ENCODE measurements at places on chromosomes 3 and 15. TPM values are rescaled to one million over a fixed set of nuclear protein-coding genes. Genes with fewer than 3 reads are reported as not detected.

- no peak for DNase-seq
Observed at GRCh38 chr15:39096608-39097205, 484.2 kb upstream of the THBS1 start.

DNA sequence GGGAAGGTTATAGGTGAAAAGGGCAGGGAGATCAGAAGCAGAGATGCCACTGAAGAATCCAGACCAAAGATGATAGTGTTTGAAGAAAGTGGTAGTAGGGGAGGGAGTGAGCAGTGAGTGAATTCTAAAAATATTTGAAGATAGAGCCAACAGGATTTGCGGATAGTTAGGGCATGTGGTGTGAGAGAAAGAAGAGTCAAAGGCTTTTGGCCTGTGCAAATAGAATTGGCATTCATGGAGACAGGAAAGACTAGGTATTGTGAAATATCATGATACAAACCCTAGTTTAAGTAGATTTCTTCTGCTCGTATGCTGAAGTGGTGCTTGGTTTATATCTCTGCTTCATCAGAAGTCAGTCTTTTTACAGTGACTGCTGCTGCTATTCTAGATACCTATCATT is 224.2 kb upstream of the CFAP20DC start:
- DNase-seq, result no peak

DNA sequence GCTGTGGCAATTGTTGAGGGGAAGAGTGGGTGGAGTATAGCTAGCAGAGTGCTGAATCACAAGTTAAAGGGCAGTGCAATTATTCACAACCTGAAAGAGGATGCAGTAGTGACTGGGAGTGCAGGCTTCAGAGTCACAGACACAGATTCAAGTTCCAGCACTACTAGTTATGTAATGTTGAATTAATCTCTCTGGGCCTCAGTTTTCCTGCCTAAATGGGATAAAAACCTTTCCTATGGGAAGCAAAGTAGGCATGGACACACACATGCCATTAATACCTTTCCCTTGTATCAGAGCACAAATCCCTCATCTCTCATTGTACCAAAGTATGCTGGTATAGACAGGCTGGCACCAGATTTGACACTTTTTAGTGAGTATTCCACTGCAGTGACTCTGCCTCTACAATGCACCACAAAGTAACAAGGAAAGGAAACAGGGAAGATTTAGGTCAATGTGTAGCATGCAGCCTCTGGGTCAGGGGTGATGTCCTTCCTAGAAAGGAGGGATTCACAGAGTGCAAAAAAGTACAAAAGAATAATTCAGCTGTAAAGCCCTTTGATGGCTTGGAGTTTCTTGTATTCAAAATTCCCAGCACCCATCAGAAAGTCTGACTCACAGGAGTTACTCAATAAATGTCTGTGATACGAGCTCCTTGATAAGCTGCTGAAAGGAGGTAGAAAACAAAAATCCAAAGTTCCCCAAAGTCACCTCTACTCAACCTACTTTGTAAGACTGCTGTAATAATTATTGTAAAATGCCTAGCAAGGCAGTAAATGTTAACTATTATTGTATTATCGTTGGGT is 507.5 kb upstream of the TGFBR2 start:
- no peak for DNase-seq

SLC27A2 gene
- polyA plus RNA-seq, result 4.6 TPM

GRCh38 chr15:68801572-68802148 is 19.0 kb downstream of the ANP32A start:
- peak; percentile 42 for DNase-seq

STAC gene
- not detected for polyA plus RNA-seq

ITPR1 gene
- 1.4 TPM for polyA plus RNA-seq

ARID3B gene
- polyA plus RNA-seq, result 9.3 TPM

DNA sequence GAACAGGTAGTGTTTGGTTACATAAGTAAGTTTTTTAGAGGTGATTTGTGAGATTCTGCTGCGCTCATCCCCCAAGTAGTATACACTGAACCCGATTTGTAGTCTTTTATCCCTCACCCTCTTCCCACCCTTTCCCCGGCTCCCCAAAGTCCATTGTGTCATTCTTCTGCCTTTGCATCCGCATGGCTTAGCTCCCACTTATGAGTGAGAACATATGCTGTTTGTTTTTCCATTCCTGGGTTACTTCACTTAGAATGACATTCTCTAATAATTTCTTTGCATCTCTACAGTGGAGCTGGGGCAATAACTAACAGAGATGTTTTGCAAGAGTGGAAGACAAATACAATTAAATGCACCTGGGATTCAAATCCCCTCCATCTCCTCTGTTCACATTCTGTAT is 93.2 kb downstream of the TP63 start:
- DNase-seq, result no peak

DNA sequence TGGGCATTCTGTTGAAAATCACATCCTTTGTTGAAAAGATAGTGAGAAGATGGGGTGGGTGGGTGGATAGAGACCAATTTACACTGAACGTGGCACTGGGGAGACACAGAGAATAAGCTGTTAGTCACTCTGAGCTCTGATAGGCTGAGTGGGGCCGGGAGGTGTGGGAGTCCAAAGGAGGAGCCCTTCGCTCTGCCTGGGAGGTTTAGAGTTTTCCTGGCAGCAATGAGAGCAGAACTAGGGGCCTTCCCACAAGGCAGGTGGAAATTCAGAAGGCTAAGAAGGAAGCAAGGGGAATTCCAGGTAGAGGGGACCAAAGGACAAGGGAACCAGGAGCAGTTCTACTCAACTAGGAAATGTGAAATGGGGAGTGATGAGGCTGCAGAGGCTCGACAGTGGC is 272.7 kb downstream of the RPLP1 start:
- DNase-seq, result no peak

DNA sequence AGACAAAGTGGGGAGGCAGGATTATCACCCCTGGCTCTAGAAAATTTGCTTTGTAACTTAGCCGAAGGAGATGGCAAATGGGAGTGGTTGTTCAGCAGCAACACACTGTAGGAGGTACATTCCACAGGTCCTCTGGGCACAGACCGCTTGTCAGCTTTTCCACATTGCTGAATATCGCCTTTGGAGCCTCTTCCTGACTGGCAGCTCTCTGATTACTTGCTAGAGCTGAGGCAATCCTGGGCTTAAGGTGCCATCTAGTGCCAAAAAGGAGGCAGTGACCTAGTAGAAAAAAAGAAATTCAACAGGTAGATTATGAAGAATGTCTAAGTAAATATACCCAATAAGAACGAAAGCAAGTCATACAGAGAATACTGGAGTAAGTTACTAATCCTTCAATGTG is 13.1 kb upstream of the SCN5A start:
- no peak for DNase-seq

DNA sequence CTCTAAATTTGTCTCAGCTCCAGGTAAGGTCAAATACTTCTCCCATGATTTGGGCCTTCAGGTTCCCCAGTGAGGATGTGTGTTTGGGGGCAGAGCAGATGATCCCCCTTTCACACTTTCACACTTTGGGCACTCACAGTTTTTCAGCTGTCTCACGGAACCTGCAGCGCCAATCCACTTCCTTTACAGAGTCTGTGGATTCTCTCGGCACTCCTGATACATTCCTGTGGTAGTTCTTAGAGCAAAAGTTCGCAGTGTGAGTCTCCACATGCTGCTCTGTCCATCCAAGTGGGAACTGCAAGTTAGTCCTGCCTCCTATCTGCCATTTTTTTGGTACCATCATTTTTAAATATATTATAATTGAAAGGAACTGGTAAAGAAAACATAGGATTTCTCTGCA is 20.2 kb upstream of the CPOX start:
- DNase-seq, result no peak

DNA sequence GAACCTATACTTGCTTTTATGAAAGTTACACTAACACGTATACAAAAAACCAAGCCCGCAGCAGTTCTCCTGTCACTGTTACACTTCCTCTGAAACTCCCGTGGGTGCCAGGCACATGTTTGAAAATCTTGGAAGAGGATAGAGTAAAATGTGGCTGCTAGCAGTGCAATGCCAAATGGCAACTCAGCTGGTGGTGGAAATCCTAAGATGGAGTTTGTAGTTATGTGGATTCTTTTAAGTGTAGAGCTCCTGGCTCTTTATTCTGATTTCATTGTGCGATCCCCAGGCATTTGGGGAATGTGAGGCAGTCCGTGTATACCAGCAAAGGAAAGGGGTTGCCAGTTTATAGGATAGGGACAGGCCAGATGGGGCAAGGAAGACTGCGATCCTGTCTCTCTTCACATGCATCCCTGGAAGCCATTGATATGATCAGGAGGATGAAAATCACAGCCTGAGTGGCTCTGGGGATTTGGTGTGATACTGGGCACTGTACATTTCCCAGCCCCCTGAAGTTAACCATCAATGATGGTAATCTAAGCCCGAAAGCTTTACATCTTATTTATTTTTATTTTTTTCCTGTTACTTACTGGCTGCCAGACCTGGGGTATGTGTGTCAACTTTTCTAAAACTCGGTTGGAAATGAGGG is 1.1 kb downstream of the STAC start:
- no peak for DNase-seq

DNA sequence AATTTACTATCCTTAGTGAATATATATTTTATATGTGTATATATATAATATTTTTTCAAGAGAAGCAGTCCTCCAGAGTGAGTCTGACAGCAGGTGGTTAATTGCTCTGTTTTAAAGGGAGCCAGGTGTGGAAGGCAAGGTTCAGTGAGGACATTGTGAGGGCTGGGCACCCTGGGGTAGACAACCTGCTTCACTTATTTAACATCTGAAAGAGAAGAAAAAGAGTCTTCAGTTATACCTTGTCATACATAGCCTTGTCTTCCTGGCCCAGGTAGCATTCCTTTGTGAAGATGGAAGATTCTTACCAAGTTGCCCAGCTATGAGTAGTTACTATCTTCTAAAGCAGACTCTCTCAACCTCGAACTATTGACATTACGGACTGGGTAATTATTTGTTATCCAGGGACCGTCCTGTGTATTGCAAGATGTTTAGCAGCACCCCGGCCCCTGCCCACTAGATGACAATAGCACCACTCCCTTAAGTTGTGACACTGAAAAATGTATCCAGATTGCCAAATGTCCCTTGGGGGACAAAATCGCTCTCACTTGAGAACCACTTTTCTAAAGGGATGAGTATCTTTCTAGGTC is 336.0 kb upstream of the TRIM42 start:
- DNase-seq, result no peak

STRIT1 gene
- not detected for polyA plus RNA-seq

EDC3 gene
- polyA plus RNA-seq, result 12.0 TPM

DNA sequence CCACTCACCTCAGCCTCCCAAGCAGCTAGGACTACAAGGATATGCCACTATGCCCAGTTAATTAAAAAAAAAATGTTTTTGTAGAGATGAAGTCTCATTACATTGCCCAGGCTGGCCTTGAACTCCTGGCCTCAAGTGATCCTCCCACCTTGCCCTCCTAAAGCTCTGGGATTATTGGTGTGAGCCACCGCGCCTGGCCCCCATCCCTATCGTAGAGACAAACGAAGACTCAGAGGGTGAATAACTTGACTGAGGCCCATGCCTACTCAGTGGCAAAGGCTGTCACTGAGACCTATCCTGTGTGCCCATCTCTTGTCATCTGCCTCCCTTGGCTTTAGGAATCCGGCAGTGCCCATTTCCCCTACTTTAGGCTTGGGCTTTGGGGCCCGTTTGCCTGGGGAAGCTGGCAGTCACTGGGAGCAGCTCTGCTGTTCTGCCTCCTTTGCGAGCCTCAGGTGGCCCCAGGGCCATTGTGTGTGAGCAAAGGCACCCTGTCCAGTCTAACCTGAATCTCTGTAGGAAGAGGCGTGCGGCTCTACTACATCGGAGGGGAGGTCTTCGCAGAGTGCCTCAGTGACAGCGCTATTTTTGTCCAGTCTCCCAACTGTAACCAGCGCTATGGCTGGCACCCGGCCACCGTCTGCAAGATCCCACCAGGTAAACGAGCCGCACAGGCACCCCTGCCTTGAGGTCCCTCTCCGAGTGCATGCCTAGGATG is 70.1 kb downstream of the AAGAB start:
- no peak for DNase-seq

DNA sequence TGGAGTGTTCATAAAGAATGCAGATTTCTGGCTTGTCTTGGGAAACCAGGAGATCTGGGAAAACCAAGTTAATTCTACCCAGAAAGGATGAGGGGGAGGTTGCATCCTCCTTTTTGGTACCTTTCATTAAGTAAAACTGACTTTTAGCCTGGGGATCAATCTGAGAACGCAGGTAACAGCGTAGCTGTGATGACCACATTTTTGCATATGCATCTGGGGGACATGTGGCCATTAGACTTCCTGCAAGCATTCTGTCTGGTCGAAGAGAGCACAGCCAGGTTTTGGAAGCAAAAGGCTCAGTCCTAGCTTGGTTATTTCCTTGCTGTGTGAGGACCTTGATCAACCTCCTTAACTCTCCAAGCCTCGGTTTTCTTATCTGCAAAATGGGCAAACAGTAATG is 145.2 kb downstream of the SHQ1 start:
- no peak for DNase-seq

DNA sequence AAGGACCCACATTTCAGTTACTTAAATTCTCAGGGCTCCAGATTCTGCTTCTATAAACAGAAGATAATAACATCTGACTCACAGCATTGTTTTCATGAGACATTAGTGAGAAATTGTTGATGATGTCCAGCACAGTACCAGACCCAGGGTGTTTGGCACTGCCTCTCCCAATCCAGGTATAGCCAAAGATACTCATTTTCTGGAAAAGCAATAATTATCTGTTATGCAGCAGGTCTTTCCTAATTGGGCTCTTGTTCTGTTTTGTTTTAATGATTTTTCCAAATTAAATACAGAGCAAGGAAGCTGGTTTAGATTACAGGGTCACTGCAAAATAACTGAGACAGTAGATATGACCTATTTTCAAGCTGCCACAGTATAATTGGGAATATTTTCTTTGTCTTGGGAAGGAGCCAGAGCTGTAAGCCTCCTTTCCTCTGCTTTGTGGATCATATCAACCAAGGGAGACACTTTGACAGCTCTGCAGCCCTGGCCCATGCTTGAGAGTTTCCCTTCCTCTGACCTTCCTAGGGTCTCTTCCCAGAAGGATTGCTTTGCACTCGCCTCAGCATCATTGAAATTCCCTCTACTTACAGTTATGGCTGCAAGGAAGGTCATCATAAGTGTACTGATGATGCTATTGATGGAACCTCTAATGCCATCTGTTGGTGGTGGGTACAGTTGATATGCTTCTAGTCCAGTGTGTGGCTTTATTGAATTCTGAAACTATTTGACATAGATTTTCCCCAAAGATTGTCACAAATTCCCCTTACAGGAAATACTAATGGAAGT is 522.4 kb upstream of the ADAMTS9 start:
- no peak for DNase-seq

LEO1 gene
- polyA plus RNA-seq, result 40.0 TPM

DNA sequence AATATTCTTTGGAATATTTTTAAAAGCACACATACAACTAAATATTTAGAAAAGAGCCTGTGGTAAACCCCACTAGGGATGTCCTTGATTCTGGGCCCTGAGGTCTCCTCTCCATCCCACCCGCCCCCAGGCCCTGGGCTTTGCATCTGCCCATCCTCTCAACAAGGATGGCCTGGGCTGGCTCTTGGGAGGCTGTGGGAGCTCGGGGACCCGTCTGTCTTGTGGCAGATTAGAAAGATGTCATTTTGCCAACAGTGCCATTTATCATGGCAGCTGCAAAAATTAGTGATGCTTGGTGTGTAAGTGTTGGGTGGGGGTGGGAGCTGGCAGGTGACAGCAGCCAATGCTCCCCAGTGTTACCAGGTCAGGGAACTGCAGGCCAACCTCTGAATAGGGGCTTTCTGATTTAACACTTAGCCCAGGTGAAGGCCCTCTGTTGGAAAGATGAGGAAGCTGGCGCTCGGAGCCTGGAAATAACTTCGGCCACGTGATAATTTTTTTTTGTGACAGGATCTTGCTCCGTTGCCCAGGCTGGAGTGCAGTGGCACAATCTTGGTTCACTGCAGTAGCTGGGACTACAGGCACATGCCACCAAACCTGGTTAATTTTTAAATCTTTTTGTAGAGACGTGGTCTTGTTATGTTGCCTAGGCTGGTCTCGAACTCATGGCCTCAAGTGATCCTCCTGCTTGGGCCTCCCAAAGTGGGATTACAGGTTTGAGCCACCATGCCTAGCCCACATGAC is 16.9 kb upstream of the CSPG4 start:
- peak; percentile 30 for DNase-seq
